ENCODE measurements at places on chromosomes 5 and 9. TPM values are rescaled to one million over a fixed set of nuclear protein-coding genes. Genes with fewer than 3 reads are reported as not detected.

Gene CRB2
- total RNA-seq = not detected

Gene CLTB
- 63.8 TPM for total RNA-seq

Gene GABRA1
- not detected for total RNA-seq

GRCh38 chr5:64298586-64298985 lies 132.9 kb downstream of the RNF180 start:
- H3K36me3 ChIP-seq = no peaks in the 10 kb centered on the region
- no peaks in the 10 kb centered on the region for H3K4me1 ChIP-seq
- no peak overlapping the region for H3K4me3 ChIP-seq
- H3K27me3 ChIP-seq = no peaks in the 10 kb centered on the region
- no peak for DNase-seq

- H3K27me3 ChIP-seq = no peaks in the 10 kb centered on the region
- no peak overlapping the region for H3K4me3 ChIP-seq
- no peak for DNase-seq
These were observed 30.8 kb downstream of the CNTRL start for GRCh38 chr9:121105531-121105930.

DNA sequence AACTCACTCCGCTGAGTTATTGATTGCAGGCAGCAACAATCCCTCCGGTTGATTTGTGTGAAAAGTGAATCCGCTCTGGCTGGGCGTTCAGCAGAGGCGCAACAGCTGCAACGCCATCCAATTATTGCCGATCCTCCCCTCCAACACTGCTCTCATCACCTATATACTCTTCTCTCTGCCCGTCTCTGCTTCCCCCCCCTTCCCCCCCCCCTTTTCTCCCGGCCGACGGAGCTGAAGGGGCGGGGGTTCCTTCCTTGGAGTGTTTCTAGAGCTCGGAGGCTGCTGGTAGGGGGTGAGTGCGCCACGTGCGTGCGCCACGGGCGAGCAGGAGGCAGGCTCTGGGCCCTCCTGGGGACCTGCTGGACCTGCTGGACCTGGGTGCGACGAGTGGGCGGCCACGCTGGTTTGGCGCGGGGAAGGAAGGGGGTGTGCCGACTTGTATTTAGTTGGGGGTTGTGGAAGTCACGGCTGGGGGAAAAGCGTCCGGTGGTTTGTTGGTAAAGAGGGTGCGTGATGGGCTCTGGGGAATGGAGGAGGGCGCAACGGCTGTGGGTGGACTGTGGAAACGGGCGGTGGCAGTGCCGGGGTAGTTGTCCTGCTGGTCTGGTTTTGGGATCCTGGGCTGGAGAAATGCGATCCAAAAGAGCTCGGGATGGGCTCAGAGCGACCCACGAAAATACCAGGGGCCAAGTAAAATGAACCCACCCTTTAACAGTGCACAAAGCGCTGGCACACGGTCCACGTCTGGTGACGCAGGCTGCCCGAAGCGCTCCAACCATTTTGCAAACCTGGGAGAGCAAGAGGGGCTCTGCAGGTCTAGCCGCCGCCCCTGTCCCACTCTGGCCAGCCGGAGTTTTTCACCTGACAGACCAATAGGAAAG lies 6.4 kb upstream of the MEF2C start:
- DNase-seq = no peak
- H3K27ac ChIP-seq = peak overlapping the region; percentile 36
- H3K36me3 ChIP-seq = no peaks in the 10 kb centered on the region
- peaks cover 17% of the 10 kb centered on the region for H3K4me1 ChIP-seq
- peak overlapping the region; percentile 89 for H3K4me3 ChIP-seq
- no peaks in the 10 kb centered on the region for H3K27me3 ChIP-seq

- H3K4me1 ChIP-seq = peaks cover 32% of the 10 kb centered on the region
- H3K4me3 ChIP-seq = no peak overlapping the region
- no peak for DNase-seq
- H3K27ac ChIP-seq = no peak overlapping the region
These were observed 161.3 kb downstream of the ZNF608 start for GRCh38 chr5:124584991-124585715.

GRCh38 chr9:78769690-78770089 lies 472.8 kb downstream of the PSAT1 start:
- no peak for DNase-seq
- no peak overlapping the region for H3K27ac ChIP-seq
- peaks cover 8% of the 10 kb centered on the region for H3K4me1 ChIP-seq
- no peak overlapping the region for H3K4me3 ChIP-seq

DNA sequence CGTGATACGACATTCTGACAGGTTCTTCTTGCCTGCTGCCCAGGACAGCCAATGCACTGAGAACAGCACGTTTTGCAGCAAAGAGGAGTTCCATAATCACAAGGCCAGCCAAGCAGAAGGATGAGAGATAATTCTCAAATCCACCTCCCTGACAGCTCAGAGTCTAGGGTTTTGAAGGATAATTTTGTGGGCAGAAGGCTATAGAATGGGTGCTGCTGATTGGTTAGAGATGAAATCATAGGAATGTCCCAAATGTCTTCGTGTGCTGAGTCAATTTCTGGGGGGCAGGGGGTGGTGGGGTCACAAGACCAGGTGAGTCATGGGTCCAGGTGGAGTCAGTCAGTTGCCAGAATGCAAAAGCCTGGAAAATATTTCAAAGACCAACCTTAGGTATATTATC lies 175.5 kb upstream of the SLC30A5 start:
- no peaks in the 10 kb centered on the region for H3K36me3 ChIP-seq
- no peak overlapping the region for H3K4me3 ChIP-seq
- H3K27me3 ChIP-seq = no peaks in the 10 kb centered on the region
- no peak for DNase-seq
- H3K4me1 ChIP-seq = no peaks in the 10 kb centered on the region

GRCh38 chr5:178341091-178341850 lies 108.7 kb upstream of the PHYKPL start:
- H3K36me3 ChIP-seq = no peaks in the 10 kb centered on the region
- H3K27ac ChIP-seq = no peak overlapping the region
- no peak overlapping the region for H3K4me3 ChIP-seq
- peak; percentile 58 for DNase-seq

- H3K27ac ChIP-seq = no peak overlapping the region
- no peaks in the 10 kb centered on the region for H3K27me3 ChIP-seq
- no peaks in the 10 kb centered on the region for H3K36me3 ChIP-seq
These were observed 416.1 kb downstream of the TAF11L14 start for GRCh38 chr5:18050345-18050744.
